ENCODE measurements at places on chromosomes 5 and 9. TPM values are rescaled to one million over a fixed set of nuclear protein-coding genes. Genes with fewer than 3 reads are reported as not detected.

BARHL1 gene
- not detected for total RNA-seq

ADRA1B gene
- 20.6 TPM for total RNA-seq

GRCh38 chr9:133186736-133187135 lies 22.3 kb downstream of the OBP2B start:
- DNase-seq, result no peak

GRCh38 chr5:179279347-179280094 lies 65.7 kb downstream of the ADAMTS2 start:
- no peak for DNase-seq

- DNase-seq, result no peak
These were observed 113.7 kb downstream of the RASEF start for GRCh38 chr9:82949203-82949602.

DNA sequence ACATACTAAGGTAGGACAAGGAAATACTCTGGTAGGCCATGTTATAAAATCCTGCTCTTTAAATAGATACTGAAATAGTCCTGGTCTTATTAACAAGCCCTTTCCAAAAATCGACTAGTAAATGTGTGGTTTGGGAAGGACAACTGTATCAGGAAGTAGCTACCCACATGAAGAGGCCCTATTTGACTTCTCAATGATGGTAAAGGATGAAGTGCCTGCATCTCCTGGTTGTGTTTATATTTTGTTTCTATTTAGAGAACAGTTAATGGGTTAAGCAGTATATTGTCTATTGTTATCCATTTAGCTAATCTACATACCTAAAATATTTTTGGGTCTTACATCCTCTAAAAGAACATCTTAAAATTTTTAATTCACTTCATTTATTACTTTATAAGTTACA lies 12.5 kb downstream of the GDF9 start:
- DNase-seq, result no peak

- DNase-seq, result no peak
These were observed 176.3 kb upstream of the OTULINL start for GRCh38 chr5:14405267-14405666.

DNA sequence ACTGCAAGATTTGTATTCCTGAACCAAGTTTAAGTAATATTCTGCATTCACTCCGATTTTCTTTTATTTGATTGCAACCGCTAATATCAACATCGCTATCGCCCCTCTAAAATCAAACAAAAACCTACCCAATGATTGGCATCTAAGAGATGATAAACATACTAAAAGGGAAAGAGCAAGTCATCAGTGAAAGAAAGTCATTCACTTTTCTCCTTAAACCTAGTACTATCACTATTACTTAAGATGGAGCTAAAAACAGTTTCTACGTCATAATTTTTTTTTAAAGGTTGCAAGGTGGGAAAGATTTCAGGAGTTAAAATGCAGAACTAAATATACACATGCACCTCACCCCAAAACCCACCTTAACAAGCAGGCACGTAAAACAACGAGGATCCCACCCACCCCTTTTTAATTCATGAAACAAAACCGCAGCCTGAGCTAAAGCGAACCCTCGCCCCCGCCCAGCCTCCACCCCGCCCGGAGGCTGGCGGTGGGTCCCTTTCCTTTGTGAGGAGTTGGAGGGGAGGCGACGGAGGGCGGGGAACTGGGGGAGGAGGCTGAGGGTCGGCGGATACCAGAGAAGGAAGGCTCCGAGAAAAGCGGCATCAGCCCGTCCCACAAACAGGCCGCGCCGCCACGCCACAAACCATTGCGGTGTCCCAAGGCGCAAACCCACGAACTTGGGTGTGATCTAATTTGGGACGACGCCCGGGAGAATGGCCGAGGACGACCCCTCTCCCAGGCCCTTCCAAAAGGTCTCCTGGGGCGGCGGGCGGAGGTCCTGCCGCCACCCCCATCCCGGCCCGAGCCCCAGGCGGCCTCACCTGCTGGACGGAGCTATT lies 861 bp downstream of the UBQLN1 start:
- DNase-seq, result no peak

DNA sequence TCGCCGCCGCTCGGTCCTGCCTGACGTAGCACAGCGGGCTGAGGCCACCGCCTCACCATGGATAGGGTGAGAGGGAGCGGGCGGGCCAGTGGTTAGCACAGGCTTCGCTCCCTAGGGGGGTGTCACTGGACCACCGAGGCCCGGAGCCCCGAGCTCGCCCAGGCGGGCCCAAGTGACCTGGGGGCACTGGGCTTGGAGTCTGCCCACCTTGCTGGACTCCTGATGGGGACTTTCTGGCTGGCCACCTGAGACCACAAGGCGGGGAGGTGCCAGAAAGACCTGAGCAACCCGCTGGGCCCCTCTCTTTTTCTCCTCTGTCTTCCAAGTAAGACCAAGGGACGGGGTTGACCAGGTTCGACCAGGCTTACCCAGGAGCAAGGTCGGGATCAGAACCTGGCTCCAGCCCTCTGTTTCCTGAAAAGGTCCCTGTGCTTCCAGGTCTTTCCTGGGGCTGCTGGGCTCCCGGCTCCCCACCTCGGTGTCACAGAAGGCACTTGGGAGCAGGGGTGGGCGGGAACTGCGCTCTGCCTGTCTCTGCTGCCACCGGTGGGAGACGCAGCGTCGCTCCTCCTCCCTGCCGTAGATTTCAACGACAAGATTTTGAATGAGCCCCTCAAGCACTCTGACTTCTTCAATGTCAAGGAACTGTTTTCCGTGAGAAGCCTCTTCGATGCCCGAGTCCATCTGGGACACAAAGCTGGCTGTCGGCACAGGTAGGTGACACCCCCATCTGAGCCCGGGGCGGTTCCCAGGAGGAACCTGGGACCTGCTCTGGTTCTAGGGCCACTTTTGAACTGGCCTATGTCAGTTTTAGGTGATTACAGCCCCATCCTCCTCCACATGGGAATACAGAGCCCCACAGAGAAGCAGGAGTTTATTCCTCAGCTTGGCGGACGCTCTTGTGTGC lies 1.0 kb downstream of the MRPS2 start:
- DNase-seq, result no peak

GRCh38 chr5:145347026-145347616 lies 488.0 kb downstream of the PRELID2 start:
- no peak for DNase-seq

GRCh38 chr5:126499853-126500342 lies 76.7 kb downstream of the GRAMD2B start:
- no peak for DNase-seq

All from ascending aorta (tissue), 2 donors.